Lower leg skin (tissue), 4 donors: ENCODE measurements at places on chromosomes 3 and 15.
A peak's percentile ranks its signal among the peaks of the same experiment; 100 is the strongest.

- DNase-seq, result no peak
These were observed 42.1 kb downstream of the VGLL4 start for GRCh38 chr3:11601446-11602238.

DNA sequence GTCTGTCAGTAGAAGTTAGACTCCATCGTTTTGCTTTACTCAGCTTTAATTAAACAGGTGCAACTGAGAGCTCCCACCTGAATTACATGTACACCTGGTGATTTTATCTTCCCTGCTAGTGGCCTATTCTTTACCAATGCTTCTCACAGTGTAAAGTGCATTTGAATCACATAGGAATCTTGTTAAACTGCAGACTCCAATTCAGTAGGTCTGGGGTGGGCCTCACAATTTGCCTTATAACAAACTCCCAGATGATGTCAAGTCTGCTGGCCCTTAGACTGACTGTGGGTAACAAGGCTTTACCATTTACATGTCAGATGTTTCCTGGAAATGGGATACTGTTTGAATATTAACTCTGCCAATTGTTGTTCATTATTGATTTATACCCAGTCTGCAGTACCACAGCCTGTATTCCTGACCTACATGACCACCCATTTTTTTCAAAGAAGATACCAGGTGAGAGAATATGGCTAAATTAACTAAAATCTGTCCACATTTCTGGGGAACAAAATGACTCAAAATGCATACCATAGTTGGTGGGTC, 37.2 kb downstream of the CMSS1 start:
- DNase-seq, result no peak

GRCh38 chr3:109131276-109131675, 5.2 kb upstream of the C3orf85 start:
- no peak for DNase-seq

DNA sequence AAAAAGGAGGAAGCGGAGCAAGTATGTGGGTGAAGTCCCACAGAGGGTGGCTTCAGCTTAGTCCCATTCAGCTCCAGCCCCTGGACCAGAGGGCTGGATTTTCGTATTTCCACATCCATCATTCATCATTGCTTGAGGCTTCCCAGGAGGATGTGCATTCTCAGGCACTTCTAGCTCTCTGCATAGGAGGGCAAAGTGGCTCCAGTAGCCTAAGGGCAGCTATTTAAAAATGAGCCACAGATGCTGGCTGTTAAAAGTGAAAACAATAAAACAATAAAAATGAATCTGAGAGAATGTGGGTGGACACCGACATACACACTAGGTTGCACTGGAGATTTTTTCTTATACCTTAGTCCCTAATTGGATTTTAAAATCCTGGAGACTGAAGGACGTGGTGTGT, 629.2 kb upstream of the ZNF385D start:
- DNase-seq, result no peak

- no peak for DNase-seq
These were observed 4.3 kb upstream of the LRRC58 start for GRCh38 chr3:120353463-120353862.

- DNase-seq, result no peak
These were observed 272.1 kb downstream of the UACA start for GRCh38 chr15:70491201-70491621.

DNA sequence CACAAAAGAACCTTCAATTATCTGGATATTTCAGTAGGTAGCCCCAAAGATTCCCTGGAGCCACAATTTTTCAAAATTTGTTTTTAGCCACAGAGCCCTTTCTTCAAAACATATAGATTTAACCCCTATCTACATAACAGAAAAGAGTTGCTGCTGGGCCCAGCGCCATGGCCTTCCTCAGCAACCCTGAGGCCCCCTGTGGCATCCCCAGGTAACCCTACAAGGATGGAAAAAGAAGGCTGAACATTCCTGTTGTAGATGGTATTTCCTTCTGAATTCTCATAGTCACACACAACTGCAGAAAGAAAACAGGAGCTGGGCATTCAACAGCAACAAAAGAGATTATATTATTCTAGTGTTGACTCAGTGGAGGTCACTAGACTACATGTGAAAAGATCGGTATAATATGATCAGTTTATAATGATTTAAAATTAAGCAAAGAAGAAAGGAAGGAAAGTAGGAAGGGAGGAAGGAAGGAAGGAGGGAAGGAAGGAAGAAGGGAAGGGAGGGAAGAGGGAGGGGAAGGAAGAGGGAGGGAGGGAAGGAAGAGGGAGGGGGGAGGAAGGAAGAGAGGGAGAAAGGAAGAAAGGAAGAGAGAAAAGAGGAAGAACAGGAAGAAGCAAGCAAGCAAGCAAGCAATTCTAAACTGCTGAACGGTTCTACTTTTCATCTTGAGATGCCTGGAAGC, 342.5 kb upstream of the NR2F2 start:
- DNase-seq, result no peak

- no peak for DNase-seq
These were observed 24.7 kb upstream of the SCAANT1 start for GRCh38 chr3:63936925-63937324.

- no peak for DNase-seq
These were observed 292.2 kb downstream of the NEK10 start for GRCh38 chr3:27076815-27077630.

- no peak for DNase-seq
These were observed 5.7 kb downstream of the SLC28A1 start for GRCh38 chr15:84889991-84890669.

DNA sequence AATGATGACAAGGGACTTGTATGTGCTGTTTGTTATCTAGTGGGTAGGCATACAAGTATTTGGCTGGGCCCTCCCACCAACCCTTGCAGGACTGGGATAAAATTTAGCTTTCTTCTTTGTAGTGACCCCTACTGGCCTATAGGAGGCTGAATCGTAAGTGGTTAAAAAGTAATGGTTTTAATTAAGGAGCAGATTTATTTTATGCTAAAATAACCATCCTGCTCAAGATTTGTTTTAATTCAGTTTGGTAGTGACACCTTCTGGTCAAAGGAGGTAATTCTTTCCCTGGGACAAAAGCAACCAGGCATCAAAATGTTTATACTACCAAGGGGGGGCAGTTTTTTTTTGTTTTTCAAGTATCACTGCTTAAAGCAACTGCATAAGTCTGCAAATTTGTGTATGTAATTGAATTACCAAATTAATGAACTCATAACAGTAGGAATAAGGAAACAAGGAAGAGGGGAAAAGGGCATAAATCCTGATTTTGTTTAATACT, 70.7 kb downstream of the TOP2B start:
- no peak for DNase-seq

DNA sequence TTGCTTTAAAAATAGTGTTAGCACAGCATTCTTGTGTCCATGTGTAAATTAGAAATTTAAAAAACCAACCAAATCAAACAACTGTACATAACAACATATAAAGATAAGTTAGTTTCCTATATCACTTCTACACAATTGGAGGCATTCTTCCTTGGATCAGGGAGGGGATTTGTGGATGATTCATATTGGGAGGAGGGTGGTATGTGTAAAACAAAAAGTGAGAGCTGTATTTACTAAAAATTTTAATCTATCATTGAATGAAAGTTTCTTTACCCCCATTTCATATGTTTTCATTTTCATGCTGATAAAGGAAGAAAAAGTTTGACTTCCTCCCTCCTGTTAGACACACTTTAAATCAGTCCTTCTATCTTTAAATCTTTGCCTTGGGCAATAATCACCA, 325.0 kb downstream of the SATB1 start:
- no peak for DNase-seq

DNA sequence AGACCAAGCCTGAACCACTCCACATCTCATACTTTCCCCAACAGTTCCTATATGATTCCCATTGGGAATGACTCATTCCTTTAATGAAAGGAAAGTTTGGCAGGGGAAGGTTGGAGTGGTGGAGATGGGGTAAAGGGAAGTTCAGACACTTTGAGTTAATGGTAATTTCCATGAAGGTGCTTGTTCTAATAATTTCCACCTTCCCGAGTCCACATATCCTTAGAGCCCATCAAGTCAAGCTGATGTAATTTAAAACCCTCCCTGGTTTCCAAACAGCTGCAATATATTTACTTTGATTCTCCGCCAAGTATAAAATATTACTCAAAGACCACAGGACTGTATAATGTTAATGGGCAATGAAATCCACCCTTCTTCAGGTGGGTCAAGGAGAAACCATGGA, 95.0 kb upstream of the GALNT15 start:
- no peak for DNase-seq

GRCh38 chr15:72535911-72536310, 61.8 kb downstream of the ARIH1 start:
- DNase-seq, result no peak

DNA sequence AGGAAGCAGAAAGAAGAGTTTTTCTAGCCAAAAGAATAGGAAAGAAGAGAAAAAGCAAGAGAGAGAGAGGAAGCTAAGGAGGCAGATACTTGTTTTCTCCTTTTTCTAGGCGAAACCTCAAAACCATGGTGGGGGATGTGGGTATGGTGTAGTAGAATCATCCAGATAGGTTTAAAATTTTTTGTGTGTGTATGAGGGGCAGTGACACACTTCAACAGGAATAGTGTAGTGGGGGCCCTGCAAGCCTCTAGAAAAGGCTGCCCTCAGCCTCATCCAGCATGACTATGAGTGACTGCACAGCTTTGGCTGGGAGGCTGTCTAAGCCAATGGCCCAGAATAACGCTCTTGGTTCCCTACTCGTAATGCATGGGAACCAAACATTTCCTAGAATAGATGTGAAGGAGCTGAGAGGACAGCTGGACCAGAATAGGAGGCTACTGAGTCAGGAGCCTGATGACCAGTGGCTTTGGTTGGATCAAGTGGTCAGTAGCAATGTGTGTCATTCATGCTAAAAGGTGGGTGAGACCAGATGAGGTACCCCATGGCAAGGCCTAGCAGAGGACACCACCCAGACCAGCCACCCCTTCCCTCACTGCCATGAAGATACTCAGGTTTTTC, 24.4 kb downstream of the MOBP start:
- no peak for DNase-seq

GRCh38 chr3:12188328-12188648, 29.6 kb upstream of the TIMP4 start:
- DNase-seq, result no peak

DNA sequence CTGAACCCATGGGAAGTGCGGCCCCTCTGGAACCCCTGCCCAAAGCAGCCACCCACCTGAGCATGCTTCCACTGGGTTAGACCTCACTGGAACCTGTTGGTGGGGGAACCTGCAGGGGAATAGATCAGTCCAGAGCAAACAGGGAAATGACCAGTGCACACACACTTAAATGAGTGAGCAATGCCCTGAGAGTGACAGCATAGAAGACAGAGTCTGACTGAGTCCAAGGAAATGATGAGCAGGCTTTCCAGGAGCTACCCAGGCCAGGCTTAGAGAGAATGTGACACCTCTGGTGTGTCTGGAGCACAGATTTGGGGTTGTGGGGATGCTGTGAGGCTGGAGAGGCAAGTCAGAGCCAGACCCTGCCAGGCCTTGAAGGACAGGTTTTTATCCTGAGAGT, 28.5 kb downstream of the PLA1A start:
- no peak for DNase-seq

DNA sequence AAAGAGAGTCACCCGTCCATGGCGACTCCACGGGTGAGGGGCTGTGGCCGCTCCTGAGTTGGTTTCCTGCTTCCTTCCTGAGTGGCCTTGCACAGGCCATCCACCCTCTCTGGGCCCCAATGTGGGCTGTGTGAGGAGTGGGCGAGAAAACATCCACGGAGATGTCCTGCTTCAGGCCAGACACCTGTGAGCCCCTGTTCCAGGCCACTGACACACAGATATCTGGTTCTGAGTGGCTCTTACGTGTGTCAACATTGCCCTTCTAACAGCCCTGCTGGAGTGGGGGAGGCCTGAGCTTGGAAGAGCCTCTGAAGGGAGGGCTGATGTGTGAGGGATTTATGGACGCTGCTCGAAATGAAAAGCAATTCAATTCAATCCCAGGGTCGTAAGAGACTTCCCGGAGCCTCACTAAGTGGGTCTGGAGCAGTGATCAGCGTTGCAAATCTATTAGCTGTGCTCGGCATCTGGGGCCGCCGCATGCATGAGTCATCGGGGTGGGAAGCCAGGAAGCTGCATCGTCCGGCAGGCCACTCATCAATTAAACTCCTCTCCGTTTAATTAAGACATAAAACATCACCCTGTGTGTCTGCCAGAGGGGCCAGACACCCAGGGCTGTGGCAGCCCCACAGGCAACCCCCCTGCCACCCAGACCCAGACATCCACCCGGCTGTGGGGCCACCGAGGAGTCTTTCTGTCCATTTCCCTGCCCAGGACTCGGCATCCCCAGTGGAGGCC, 20.0 kb upstream of the PRR23E start:
- DNase-seq, result no peak

DNA sequence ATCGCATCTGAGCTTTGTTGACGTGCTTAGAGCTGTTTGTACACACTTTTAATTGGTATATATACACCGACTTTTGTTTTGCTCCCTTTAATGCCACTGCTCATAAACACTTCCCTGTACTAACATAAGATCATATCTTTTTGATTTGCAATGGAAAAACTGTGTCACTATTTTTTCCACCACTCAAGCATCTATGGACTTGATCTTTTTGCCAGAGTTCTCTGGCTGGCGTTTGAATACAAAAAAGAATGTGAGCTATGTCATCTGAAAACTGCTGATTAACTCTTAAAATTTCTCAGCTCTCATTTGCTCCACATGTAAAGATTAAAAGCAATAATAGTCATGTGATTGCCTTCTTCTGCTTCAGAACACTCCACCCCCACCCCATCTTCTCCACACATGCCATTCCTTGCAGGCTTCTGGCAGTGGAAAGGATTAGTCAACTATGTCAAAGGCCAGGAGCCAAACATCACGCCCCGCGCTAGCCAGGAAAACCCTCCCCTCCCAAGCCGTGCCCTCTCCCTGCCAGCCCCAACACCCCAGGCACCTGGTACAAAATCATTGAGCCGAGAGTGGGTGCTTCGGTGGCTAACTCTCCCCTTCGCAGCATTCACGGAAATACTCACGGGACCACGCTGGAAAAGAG, 123.4 kb upstream of the MEF2A start:
- peak; percentile 93 for DNase-seq

GRCh38 chr15:75942464-75942863, 38.8 kb downstream of the FBXO22 start:
- DNase-seq, result no peak

GRCh38 chr3:135034291-135034768, 239.3 kb downstream of the EPHB1 start:
- DNase-seq, result peak; percentile 58
